Aorta (tissue), 5 donors: ENCODE measurements at places on chromosomes 11 and 22.

GRCh38 chr22:17878941-17879340, 104.7 kb upstream of the BID start:
- H3K4me1 ChIP-seq: no peaks in the 10 kb centered on the region
- H3K4me3 ChIP-seq: no peak overlapping the region
- DNase-seq: no peak
- H3K27ac ChIP-seq: no peak overlapping the region

- no peaks in the 10 kb centered on the region for H3K27me3 ChIP-seq
- H3K4me1 ChIP-seq: no peaks in the 10 kb centered on the region
- H3K4me3 ChIP-seq: no peak overlapping the region
- no peak for DNase-seq
Observed at GRCh38 chr11:71426413-71426812, 21.8 kb downstream of the DHCR7 start.

DNA sequence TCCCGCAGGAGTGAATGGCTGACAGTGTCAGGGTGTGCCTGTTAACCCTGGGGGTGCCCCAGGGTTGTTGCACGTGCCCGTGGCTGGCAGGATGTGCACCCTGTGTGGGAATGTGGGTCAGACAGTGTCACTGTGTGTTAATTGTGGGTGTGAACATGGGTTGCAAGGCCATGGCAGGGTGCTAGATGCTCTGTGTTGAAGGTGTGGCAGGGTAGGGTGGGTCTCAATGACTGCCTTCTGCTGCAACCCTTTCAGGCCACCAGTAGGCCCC, 8.3 kb downstream of the RIN1 start:
- H3K36me3 ChIP-seq: no peaks in the 10 kb centered on the region
- H3K27ac ChIP-seq: no peak overlapping the region
- no peaks in the 10 kb centered on the region for H3K27me3 ChIP-seq
- H3K4me1 ChIP-seq: no peaks in the 10 kb centered on the region
- H3K4me3 ChIP-seq: no peak overlapping the region
- DNase-seq: no peak

DNA sequence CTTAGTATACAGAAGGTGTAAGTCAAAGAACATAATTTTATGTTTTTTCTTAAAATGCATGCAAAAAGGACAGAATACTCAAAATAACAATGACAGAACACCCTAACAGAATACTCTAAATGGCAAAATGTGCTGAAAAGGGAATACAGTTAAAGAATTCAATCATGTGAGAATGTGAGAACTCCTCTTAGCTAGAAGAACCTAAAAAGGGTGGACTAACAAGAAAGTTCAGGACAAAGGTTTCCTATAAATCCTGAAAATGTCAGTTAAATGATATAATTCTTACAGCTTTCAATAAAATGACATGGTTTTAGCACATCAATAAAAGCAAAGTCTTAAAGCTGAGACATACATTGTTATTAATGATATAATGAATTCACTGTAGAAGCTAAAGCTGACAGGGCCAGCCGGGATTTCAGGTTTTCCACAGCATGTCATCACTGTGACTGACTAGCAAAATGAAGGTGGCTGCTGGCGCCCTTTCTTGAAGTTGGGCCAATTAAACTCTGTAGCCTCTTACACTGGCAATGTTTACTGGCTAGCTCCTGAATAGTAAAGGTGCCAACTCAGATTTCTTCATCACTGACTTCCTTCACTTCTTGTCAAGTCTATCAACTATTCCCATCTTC, 244.4 kb downstream of the TTC28 start:
- H3K27me3 ChIP-seq: no peaks in the 10 kb centered on the region
- no peak for DNase-seq
- H3K4me3 ChIP-seq: no peak overlapping the region
- H3K36me3 ChIP-seq: no peaks in the 10 kb centered on the region
- no peak overlapping the region for H3K27ac ChIP-seq

DNA sequence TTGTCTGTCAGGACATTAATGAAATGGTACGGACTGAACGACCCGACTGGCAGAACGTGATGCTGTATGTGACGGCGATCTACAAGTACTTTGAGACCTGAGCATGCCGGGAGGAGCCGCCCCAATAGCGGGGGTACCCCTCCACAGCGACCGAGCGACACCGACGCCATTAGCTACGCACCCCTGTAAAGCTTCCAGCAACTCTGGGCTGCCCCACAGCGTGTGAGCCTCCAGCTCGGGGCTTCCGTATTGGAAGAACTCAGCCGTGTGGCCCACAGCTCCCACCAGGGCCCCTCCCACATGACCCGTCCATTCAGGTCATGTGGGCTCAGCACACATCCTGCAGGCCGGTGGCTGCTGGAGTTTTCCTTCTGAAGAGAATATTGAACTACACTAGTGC, 12.9 kb upstream of the ADORA2A start:
- H3K36me3 ChIP-seq: peaks cover 2% of the 10 kb centered on the region
- H3K4me1 ChIP-seq: no peaks in the 10 kb centered on the region
- H3K27me3 ChIP-seq: no peaks in the 10 kb centered on the region
- no peak overlapping the region for H3K4me3 ChIP-seq
